ENCODE measurements at places on chromosomes 2 and 18.

DNA sequence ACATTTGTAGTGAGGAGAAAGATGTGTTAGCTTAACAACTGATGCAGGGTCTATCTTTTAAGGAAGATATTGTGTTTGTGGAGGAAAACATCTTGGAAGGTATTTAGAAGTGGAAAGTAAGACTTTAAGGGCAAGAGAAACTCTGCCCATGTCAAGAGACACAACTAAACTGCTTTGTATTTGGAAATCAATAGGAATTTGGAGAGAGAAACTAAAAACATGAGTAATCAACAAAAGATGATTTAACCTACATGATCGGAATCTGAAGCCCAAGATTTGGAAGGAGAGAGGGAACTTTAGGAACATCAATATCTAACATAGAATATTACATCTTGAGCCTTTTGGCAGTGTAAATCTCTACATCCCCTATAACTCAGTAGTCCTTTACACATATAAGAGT lies 184.2 kb upstream of the COL3A1 start:
- no peak for DNase-seq

- no peak for DNase-seq
Observed at GRCh38 chr2:188984065-188984491, 9.9 kb downstream of the COL3A1 start.

GRCh38 chr2:11356764-11357163 lies 12.3 kb upstream of the ROCK2 start:
- DNase-seq, result no peak

GRCh38 chr2:105454801-105455485 lies 56.1 kb upstream of the FHL2 start:
- no peak for DNase-seq

DNA sequence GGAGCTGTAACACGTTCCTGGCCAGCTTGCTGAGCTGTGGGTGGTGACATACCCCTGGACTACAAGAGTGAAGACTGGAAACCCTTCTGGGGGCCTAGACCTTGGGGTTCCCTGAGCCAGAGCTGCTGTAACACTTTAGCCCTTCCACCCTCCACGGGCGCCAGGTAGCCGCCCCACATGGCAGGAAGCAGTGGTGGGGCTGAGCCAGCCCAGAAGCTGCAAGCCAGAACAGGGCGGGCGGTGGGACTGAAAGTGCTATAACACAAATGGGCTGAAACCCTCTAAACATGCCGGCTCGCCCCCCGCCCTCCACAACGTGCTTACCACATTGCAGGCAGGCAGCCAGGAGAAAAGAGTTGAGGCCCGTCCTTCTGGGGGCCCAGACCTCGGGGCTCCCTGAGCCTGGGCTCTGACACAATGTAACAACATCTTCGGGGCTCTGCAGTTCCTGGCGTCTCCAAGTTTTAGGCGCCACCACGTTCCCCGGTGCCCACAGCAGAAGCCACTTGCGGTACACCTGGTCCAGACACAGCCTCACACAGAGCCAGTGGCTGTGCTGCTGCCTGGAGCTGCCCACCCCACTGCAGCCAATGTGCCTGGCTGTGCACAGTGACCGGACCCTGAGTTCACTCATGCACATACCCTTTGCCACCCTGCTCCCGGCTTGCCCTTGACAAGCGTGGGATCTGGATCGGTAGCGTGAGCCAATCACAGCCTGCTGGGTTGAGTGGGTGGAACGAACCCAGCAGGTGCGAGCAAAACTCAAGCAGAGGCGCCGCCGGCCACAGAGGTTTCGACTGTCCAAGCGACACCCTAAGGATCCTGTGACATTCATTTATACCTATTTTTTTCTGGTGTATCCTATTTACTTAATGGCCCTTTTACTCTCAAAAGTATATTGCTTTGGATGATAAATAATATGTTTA lies 127.4 kb upstream of the FHL2 start:
- DNase-seq, result no peak

DNA sequence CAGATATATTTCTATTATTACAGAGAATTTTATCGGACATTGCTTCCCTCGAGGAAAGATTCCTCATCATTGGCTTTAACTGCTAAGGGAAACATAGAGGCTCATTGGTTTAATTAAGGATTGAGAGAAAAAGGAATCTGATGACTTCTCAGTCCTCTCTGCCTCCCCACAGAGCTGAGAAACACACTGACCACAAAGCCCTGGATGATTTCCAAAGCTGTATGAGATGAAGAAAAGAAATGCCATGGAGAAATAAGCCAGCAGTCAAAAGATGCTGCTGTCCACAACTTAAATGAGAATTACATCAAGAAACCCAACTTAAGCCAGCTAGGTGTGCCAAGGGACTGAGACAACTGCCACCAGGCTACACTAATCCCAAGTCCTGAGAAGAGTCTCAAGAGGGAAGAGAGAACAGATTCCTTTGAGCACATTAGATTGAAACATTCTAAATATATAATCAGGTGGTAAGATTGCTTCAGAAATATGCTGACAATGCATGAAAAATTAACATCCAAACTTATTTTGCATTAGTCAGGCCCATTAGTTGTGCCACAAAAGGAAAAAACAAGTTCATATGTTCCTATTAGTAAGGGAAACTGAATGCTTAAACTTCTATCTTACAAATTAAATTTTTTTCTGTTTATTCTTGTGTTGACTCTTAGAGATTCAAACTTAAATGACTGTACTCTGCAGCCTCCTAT lies 308.1 kb upstream of the CYRIA start:
- no peak for DNase-seq

- no peak for DNase-seq
Observed at GRCh38 chr2:221077251-221077650, 494.9 kb downstream of the EPHA4 start.

DNA sequence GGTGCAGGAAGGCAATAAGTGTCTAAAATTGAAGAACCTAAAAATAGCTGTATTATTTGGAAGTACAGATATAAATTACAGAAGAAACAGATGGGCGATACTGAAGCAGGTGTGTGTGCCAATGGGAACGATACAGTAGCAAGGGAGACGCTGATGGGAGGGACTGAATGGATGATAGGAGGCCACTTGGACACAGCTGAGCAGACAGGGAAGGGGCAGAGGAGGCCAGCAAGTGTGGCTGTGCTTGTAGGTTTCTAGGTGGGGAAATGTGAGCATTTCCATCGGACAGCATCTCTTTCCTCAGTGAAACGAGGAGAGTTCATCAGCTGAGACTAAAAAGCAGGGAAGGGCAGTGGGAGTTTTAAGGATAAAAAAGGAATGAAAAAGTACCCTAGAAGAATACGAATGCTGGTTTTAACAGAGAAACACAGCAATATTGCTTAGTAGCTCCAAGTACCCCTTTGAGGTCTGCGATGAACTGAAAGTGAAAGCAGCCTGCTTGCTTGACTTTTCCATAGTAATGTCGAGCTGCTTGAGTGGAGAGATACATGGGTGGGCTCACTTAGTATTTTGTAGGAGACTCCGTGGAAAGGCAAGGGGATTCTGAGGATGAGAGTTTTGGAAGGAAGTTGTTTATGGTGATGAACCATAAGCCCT lies 91.7 kb upstream of the EPC2 start:
- DNase-seq, result no peak

DNA sequence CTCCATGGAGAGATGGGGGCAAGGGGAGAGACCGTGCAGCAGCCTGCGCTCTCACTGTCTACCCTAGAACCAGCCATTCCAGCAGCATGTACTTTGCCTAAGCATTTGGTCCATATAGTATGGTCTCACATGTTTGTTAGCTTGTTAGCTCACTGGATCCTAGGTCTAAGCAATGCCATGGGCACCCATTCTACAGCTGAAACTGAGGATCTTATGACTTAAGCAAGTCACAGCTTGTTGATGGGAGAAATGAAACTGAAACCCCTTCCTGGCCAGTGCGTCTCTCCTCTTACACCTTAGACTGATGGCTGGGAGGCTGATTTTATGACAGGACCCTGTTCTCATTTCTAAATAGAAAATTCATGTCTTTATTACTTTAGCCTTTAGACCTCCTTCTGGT lies 90.1 kb downstream of the EPAS1 start:
- DNase-seq, result no peak

DNA sequence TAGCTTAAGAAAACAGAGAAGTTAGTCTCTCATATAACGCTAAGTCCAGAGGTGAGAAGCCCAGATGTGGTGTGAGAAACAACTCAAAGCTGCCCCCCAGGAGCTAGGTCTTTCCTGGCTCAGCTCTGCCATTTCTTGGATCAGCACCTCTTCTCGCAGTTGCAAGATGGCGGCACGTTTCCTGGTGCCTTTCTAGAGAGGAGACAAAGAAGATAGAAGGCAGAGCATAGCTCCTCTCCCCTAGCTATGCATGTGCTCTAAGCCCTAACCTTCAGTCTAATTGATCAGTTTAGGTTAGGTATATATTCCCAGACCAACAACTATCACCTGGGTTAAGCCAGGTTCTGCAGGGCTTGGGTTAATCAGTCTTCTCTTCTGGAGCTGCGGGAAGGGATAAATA lies 119.5 kb upstream of the RAB12 start:
- no peak for DNase-seq

DNA sequence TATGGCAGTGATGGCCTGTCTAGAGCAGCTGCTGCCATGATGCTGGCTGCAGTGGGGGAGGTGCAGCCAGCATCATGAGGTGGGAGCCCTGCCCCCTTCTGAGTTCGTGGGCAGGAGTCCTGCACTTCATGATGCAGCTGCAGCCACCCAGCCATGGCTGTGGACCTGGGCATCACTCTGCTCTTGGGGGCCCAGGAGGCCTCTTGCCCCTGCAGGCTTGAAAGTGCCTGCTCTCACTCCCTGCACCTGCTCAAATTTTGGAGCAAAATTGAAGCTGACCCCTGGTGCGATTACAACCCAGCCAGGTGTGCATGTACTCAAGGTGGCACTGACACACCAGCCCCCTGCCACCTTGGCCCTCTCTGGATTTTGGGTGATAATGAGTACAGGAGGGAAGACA lies 712.9 kb downstream of the NUP35 start:
- no peak for DNase-seq

DNA sequence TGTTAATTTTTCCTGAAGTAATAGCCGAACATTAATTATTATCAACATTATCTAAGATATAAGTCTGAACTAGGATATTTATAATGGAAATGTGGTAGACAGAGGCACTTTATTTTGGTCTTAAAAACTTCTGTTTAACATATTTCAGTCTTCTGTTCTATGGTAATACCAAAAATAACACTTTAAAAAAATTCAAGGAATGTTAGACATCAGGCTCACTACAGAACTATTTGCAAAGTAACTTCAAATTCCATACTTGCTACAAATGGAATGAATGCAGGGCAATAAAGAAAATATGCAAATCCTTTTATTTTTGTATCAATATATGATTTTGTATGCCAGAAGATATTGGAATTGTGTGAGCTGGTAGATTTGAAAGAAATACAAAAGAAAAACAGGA lies 345.5 kb upstream of the DSEL start:
- no peak for DNase-seq

- peak; percentile 97 for DNase-seq
Observed at GRCh38 chr2:130336877-130337734, 5.6 kb upstream of the IMP4 start.

Data from posterior cingulate gyrus (tissue), 11 donors.